Activated CD8-positive, alpha-beta memory T cell treated with anti-CD3 and anti-CD28 coated beads for 24 hours (primary cell): ENCODE measurements at places on chromosomes 6 and 20.

GRCh38 chr6:170297576-170298330 lies 6.9 kb upstream of the DLL1 start:
- no peak for DNase-seq

- DNase-seq: no peak
These were observed 4.0 kb downstream of the RBBP8NL start for GRCh38 chr20:62423326-62423706.

DNA sequence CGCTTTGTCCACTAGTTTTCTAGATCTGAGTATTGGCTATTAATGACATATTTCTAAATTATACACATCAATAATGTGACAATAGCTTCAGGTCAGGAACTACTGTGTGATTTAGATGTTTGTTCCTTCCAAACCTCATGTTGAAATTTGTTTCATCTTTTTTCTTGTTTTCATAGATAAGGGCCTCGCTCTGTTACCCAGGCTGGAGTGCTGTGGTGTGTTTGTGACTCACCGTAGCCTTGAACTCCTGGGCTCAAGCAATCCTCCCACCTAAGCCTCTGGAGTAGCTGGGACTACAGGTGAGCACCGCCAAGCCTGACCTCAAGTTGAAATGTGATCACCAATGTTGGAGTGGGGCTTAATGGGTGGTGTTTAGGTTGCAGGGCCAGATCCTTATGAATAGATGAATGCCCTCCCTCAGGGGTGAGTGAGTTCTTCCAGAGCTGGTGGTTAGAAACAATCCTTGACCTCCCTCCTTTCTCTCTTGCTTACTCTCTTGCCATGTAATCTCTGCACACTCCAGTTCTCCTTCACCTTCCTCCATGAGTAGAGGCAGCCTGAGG lies 5.9 kb upstream of the NQO2 start:
- peak; percentile 28 for DNase-seq

- no peak for DNase-seq
These were observed 29.4 kb upstream of the CLIC5 start for GRCh38 chr6:46044881-46045617.

- DNase-seq: no peak
These were observed 998 bp downstream of the BMP2 start for GRCh38 chr20:6768228-6769140.

- peak; percentile 99 for DNase-seq
These were observed 50.0 kb upstream of the EZR start for GRCh38 chr6:158868890-158869825.

DNA sequence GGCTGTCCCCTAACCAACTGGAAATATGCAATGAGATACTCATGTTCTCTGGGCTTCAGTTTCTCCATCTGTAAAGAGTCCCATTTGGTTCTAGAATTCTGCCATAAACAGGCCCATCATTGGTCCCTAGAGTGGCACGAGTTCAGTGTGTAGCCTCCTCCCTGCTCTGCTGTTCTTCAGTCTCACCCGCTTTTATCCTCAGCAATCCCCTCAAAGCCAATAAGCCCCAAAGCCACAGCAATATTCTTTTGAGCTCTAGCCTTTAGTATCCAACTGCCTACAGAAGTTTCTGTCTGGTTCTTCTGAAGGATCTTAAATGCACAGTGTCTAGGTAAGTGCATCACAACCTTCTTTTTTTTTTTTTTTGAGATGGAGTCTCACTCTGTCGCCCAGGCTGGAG lies 9.8 kb upstream of the MRPS18A start:
- DNase-seq: no peak

DNA sequence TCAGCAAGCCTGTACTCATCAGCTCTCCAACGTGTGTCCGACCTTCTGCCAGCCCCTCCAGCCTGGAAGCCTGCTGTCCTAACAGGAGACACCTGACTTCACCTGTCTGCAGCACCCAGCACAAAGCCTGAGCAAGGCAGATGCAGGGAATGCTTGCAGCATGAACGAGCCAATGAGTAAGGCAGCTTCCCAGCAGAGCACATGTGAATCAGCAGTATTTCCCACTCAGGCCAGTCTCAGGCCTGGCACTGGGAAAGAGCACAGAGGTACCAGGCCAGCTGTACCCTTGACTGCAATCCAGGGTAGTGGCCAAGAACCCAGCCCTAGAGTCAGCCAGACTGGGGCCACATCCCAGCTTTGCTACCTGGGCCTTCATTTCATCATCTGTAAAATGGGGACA lies 120.8 kb downstream of the MAFB start:
- no peak for DNase-seq

GRCh38 chr6:94446120-94446519 lies 1026.8 kb upstream of the EPHA7 start:
- no peak for DNase-seq

DNA sequence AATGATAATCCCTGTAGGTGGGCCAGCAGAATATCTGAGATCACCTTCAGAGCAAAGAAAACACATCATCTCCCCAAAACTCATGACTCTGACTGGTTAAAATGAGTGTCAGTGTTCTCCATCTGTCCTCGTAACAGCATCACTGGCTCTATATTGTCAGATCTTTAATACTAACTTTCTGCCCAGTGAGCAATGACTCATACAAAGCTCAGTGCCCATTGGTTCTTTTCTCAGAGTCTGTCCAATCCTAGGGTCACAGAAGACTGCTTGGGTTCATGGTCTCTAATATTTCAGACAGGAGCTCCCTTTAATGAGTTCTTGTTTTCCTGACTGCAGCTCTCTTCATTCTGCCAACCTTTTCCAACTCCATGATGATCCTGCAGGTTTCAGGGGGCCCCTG lies 36.4 kb downstream of the HLA-DPB1 start:
- DNase-seq: no peak

GRCh38 chr20:37200926-37201826 lies 21.8 kb upstream of the MROH8 start:
- DNase-seq: no peak

DNA sequence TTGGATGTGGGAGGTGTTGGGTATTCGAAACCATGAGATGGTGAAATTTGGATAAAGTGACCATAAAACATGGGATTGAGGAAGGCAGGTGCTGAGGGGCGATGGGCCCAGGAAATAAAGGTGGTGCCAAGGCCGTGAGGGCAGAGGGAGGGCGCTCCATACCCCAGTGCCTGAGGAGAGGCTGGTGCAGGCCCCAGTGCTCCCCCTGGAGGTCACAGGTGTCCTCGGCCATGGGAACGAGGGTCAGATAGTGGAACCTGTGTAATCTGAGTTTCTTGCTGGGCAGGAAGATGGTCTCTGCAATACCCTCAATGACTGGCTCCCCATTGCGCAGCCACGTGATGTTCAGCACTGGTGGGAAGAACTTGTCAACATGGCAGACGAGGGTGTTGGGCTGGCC lies 16.2 kb downstream of the HLA-DPB1 start:
- DNase-seq: peak; percentile 79

GRCh38 chr6:70956451-70957283 lies at the start of gene B3GAT2:
Gene B3GAT2, minus strand, starts transcription at chr6:70957060. Its CDS starts 631 bp downstream, at chr6:70956429.
- DNase-seq: peak; percentile 64

DNA sequence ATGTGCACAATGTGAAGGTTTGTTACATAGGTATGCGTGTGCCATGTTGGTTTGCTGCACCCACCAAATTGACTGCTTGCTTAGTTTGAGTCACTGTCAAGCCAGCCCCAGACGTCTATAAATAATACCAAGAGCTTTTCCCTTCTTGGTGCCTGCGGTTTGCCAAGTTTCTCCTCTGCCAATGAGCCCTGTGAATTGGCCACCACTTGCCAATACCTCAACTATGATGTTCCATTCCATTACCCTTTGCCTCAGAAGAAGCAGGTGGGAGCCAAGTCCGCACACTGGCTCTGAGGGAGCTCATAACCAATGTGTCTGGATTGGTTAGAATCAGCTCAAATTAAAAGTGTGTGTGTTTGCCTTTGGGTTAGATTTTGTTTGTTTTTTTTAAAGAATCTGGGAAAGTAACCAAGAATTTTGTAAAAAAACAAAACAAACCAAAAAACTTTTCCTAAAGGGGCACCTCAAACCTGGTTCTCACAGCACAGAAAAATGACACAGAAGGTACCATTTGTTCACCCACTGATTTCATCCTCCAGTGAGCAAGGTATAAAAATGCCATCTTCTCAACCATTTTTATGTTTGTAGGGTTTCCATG lies 244.7 kb upstream of the PRND start:
- no peak for DNase-seq

GRCh38 chr20:18637224-18637623 lies 49.4 kb downstream of the DTD1 start:
- DNase-seq: no peak

DNA sequence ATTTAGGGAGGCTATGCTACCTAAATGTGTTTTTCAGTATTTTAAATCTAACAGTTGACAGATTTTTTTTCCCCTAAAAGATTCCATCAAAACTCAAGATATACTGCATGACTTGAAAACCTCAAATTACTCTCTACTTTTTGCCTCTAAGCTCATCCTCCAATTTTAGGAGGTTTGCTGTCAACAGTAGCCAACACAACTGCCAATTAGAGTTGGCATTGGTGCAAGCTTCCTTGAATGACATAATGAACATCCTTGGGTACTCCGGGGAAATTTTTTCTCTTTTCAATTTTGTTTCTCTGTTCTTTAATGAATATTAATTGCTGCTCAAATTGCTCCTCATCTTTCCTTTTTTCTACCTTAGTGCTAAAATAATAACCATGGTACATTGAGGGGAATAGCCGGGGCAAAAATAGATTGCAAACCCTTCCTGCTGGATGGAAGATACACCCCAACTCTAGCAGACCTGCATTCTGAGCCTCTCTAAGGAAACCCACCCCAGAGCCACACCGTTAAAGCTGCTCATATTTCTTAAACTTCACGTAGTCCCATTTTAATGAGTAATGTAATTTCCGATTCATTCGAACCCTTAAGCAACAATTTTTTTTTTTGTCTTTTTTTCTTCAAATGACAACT lies 34.3 kb downstream of the SLC22A23 start:
- no peak for DNase-seq

DNA sequence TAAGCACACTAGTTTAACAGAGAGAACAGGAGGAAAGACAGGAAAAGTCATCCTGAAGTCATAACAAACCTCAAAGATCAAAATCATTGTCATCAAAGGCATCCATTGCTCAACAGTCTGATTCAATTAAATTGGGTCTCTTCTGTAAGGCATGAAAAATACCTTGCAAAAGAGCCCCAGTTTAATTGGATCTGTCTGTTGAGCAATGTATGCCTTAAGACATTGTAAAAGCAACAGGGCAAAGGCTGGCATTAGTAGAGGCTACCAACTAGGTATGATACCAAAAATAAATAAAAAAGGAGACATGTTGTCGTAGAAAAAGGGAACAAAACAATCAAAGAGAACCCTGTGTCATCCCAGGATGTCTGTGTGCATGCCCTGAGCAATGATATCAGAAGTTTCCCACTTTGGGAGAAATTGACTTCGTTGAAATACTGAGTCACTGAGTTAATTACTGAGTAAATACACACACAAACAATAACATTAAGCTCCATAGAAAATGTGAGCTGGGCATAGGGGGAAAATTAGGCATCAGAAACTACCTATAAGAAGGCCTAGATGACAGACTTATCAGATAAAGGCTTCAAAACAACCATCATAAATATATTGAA lies 1013.8 kb upstream of the CITED2 start:
- no peak for DNase-seq

DNA sequence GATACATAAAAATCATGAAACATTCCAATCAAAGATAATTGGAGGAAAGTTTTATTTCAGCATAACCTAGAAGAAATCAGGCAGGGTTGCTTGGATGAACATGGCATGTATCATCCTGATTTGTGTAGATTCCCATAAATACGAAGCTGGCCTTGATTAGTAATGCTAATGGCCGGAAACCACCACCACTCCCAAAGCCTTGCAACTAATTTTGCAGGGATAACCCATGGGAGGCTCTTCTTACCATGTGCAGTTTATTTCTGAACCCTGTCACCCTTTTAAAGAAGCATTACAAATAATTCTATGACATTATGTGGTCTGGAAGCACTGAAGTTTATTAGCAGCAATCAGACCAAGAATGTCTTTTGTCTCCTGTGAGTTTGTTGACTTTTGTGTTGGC lies 80.8 kb downstream of the AIG1 start:
- no peak for DNase-seq
